Activated CD8-positive, alpha-beta memory T cell treated with anti-CD3 and anti-CD28 coated beads for 24 hours (primary cell): ENCODE measurements at places on chromosomes 2 and 18.

GRCh38 chr2:198273660-198274059 lies 469.3 kb downstream of the PLCL1 start:
- DNase-seq: no peak

- no peak for DNase-seq
Measured at GRCh38 chr2:194004590-194005206, 1652.3 kb upstream of the SLC39A10 start.

- DNase-seq: no peak
Measured at GRCh38 chr2:217413193-217413592, 553.3 kb upstream of the TNP1 start.

- DNase-seq: no peak
Measured at GRCh38 chr2:100408104-100408503, 9.4 kb downstream of the CHST10 start.

GRCh38 chr2:200850512-200851256 lies 13.8 kb downstream of the CLK1 start:
- DNase-seq: no peak

GRCh38 chr2:58289029-58289428 lies 47.9 kb upstream of the FANCL start:
- DNase-seq: no peak
